ENCODE measurements at places on chromosomes 2 and 18.

- DNase-seq: no peak
Measured at GRCh38 chr18:80229363-80229762, 18.0 kb downstream of the PARD6G start.

DNA sequence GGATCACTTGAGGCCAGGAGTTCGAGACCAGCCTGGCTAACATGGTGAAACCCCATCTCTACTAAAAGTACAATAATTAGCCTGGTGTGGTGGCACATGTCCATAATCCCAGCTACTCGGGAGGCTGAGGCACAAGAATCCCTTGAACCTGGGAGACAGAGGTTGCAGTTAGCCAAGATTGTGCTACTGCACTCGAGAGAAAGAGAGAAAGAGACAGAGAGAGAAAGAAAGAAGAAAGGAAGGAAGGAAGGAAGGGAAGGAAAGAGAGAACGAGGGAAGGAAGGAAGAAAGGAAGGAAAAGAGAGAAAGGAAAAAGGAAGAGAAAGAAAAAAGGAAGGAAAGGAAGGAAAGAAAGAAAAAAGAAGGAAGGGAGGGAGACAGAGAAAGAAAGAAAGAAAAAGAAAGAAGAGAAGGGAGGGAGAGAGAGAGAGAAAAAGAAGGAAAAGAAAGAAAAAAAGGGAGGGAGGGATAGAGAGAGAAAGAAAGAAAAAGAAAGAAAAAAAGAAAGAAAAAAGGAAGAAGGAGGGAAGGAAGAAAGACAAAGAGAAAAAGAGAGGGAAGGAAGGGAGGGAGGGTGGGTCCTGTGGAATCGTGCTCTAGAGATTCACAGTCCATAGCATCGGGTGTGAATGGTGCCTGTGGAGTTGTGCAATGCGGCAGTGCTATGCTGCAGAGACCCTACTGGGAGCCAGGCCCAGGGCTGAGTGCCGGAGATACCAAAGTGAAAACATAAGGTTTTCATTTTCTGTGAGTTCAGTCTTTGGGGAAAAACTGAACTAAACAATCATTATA lies 4.6 kb upstream of the SDC1 start:
- DNase-seq: no peak

- DNase-seq: no peak
Measured at GRCh38 chr2:12428786-12429185, 287.9 kb upstream of the TRIB2 start.

GRCh38 chr18:32847691-32848090 lies 74.9 kb upstream of the KLHL14 start:
- no peak for DNase-seq

- DNase-seq: no peak
Measured at GRCh38 chr2:100544911-100545596, 17.7 kb upstream of the PDCL3 start.

DNA sequence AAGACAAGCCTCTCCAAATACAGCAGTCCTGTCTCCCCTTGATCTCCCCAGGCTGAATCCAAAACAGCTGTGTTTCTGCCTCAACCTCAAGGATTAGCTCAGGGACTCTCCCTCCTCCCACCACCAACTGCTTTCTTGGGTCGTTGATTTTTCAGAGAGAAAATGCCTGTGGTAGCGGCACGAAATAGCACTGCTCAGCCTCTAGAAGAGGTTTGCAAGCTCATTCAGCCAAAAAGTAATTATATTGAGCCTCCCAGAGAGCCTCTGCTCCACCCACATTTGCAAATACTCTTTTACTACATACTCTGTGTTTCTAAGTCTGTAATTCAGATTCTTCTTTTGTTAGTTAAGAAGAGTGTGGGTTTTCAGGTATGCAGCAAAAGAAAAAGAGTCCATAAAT lies 396.4 kb upstream of the TNP1 start:
- DNase-seq: no peak

- DNase-seq: no peak
Measured at GRCh38 chr2:233156001-233156400, 95.5 kb upstream of the ATG16L1 start.

GRCh38 chr18:28013066-28013465 lies 163.9 kb downstream of the CDH2 start:
- DNase-seq: no peak

- no peak for DNase-seq
Measured at GRCh38 chr2:173571021-173571821, 216.5 kb downstream of the CDCA7 start.

DNA sequence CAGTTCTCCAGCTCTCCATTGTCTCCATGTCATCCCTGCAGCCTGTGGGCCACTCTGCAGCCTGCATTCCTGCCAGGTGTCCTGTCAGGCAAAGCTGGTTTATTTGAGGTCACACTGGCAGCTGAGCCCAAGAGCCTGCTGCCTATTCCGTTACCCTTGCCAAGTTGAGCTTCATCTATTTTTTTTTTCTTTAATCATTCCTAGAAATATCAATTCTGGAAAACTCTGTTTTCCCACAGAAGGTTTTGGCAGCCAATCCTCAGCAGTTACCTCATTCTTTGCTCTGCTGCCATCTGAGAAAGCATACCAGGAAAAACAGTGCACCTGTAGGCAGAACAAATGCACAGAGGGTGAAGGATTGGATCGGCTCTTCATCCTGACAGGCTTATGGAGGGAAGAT lies 411.0 kb upstream of the ACVR2A start:
- no peak for DNase-seq

DNA sequence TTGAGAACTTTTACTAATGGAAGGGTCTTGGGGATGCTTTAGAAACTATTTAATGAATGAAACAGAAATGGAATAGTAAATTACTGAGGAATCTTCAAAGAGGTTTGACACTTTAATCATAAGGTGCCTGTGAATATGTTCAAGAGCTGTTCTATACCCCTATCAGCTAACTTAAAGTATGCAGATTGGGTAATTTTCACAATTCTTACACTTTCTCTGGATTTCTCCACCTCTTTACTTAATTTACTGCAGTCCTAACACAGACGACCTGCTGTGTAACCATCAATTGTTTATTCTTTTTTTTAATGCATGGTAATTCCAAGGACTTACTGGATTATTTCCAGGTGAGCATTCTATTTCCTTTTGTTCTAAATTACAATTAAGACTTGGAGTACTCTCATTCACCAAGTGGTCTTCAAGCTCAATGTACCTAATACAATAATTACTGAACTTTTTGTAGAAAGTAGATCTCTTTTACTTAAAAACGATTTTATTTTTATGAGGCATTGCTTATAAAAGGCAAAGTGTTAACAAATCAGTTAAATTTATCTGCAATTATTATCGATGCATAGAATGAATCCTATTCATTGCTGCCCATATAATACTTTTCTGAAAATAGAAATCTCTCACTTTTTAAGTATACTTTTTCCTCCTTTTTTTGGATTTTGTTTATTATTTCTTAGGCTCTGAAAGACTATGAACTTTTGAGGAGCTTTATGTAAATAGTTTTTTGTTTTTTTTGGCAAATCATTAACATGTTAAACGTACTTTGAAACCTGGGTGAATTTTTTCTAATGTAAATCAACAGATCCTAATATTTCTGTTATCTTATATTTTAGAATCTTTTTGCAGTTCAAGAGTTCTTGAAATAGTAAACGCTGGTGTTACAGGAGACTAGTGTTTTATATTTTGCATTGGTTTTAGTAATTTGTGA lies 5.5 kb downstream of the VSNL1 start:
- no peak for DNase-seq

- DNase-seq: no peak
Measured at GRCh38 chr2:8307606-8308180, 374.2 kb upstream of the ID2 start.

GRCh38 chr2:14673351-14673875 lies 40.9 kb downstream of the LRATD1 start:
- DNase-seq: no peak

DNA sequence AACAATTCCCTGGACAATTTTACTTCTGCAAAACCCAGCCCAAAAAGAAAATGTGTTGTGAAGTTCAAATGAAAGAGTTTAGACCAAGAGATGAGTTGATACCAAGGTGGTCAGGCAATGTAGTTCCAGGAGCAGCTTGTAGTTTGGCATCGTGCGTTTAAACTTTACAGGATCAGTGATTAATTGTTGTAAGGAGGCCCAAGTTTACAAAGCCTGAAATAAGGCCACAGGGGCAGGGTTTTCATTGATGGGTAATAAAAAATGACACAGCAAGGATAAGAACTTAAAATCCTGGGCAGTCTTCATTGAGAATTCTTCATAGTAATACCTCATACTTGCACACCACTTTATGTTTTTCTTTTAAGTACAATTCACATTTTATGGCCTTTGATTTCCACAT lies 463.9 kb upstream of the HNRNPA3 start:
- DNase-seq: no peak

- DNase-seq: no peak
Measured at GRCh38 chr2:15425712-15426111, 135.4 kb downstream of the NBAS start.

DNA sequence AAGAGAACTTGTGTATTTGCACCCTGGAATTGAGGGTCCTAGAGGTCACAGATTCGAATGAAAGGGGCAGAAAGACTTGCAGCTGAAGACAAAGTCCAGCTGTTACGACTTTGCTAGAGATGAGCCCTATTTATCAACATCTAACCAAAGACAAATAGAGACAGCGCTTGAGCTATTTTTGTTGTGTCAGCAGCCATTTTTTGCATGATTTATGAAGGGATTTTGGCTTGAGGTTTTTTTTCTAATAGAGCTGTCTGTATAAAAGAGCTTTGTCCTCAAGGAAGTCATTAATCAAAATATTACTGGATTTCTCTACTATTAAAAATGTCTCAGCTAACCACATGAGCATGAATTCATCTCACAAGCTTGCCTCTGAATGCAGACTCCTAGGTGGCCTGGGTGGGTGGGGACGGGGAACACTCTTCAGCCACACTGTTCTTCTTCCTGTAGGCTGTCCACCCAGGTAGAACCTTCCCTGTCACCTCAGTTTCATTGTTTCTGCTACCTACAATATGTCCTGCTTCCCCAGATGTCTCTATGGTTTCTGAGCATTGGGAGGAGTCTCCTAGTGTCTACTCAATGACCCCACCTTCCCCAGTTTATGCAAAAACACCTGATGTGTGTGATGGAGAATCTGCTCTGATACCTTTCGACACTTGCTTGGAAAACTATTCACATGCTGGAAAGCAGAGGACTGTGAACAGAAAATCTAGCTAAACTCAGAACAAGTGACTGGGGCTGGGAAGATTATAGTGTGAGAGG lies 7.2 kb upstream of the CD226 start:
- no peak for DNase-seq

DNA sequence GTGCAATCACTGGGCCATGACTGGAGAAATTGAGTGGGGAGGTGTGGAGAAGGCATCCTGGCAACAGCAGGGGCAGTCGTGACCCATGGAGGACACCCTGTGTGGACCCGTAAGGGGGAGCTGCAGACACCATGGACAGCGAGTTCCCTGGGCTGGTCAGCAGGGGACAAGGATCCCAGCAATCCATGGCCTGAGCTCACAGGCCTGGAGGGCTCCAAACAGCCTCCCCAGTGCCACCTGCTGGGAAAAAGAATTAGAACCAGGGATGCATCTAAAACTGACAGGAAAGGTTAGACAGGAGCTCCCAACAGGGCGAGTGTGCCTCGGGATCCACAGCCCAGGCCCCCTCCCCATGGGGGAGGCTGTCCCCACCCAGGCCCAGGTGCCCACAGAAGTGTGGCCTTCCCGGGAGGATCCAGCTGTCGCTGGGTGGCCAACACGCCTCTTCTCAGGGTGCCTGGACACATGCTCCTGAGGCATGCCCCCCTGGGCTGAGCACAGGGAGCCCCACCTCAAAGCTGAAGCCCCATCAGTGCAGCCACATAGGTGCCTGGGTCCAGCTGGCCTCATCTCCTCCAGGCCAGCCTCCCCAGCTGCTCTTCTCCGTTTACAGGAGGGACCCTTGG lies 20.5 kb upstream of the KIF1A start:
- no peak for DNase-seq

DNA sequence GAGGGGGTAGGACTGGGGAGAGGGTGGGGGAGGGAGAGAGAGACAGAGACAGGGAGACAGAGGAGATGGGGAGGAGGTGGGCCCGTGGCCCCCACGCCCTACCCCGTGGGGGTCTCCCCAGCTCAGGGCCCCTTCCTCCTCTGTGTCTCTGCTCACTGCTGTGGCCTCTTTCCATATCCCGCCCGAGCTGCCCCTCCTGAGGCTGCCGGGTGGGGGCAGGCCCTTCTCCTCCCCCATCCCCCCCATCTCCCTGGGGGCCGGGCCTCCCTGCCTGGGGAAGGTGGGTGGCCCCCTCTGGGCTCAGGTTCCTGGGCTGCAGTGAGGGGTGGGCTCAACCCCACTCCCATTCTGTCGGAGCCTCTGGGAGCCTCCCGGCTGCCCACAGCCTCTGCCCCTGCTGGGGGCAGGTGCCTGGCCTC lies 332 bp upstream of the PDCD1 start:
- DNase-seq: no peak

DNA sequence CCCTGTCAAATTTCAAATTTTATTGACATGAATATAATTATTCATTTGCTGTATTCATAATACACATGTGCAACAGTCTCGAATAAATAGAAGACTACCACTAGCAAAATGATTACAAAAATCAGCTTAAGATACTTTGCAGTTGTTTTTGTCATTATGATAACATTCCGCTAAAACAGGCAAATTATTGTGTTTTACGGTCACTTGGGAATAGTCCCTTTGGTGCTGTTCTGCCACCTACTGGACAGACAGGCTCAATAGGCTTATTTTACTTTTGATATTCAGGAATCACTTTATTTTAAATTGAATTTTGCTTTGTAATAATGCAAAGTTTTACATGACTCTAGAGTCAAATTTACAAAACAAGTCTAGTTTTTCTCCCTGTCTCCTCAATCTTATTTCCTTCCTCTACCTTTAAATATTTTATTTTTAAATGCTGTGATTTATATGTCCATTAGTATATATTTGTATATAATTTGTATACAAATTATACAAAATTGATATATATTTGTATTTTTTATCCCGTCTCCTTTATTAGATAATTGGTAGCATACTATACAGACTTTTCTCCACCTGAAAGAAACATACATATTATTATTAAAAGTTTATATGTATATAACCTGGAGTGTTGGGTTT lies 456.3 kb downstream of the DLGAP1 start:
- DNase-seq: no peak

GRCh38 chr18:11983592-11983991 lies 2.3 kb downstream of the IMPA2 start:
- no peak for DNase-seq

DNA sequence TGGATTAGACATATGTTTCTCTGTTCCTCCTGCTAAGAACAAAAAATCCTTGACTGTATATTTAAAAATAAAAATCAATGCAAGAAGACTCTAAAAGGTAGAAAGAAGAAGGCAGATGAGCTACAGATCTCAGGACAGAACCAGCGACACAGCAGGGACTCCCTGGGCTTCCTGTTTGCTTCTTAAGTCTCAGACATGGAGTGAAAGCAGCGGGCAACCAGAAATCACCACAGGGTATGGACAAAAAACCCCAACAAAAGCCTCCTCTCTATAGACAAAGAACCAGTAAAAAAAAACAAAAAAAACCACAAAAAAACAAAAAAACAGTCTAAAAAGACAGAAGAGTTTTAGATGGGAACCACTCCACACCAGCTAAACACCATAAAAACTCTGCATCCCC lies 971.0 kb upstream of the GYPC start:
- no peak for DNase-seq

- no peak for DNase-seq
Measured at GRCh38 chr2:78506301-78506700, 519.2 kb upstream of the REG3G start.

All from GOT3 (cell line).